ENCODE measurements at places on chromosomes 6 and 20.

DNA sequence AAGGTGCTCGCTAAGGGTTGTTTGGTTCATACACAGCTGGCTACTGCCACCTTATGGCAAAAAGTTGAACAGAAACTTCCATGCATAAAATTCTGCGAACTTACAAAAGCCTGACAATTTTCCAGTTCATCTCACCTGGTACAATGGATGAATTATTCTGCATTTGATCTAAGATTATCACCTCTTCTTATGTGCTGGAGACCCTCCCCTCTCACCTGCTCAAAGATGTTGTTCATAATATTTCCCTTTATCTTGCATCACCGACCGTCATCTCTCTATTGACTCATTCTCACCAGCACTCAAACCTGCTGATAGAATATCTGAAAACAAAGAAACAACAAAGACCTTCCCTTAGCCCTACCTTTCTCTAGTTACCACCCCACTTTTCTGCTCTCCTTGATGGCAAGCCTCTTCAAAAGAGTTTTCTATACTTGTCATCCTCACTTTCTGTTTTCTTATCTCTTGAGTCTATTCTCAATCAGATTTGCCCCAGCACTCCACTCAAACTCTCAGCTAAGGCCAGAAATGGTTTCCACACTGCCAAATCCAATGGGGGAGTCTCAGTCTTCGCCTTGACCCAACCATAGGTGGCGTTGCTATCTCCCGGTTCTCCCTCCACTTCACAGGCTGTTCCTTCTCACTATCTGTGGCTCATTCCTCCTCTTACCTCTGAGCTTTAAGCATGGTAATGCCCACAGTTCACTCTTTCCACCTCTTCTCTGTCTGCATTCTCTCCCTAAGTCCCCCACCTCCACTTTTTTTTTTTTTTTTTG is 25.8 kb downstream of the SNRNP48 start:
- DNase-seq, result peak; percentile 37

DNA sequence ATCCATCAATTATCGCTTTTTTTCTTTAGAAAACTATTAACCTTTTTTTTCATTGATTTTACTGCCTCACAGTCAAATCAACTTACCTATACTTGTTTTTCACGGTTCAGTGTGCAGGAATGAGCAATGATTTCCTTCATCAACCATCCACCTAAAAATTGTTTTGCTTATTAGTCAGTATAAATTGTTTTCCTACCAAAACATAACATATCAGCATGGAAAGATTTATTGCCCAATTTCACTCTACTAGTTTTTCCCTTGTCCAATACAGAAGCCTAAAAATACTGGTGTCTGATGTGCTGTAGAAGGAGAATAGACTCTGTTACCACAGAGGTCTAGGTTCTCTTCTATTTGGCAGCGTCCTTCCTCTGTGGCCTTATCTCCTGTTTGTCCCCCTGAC is 558.2 kb upstream of the CITED2 start:
- DNase-seq, result no peak

DNA sequence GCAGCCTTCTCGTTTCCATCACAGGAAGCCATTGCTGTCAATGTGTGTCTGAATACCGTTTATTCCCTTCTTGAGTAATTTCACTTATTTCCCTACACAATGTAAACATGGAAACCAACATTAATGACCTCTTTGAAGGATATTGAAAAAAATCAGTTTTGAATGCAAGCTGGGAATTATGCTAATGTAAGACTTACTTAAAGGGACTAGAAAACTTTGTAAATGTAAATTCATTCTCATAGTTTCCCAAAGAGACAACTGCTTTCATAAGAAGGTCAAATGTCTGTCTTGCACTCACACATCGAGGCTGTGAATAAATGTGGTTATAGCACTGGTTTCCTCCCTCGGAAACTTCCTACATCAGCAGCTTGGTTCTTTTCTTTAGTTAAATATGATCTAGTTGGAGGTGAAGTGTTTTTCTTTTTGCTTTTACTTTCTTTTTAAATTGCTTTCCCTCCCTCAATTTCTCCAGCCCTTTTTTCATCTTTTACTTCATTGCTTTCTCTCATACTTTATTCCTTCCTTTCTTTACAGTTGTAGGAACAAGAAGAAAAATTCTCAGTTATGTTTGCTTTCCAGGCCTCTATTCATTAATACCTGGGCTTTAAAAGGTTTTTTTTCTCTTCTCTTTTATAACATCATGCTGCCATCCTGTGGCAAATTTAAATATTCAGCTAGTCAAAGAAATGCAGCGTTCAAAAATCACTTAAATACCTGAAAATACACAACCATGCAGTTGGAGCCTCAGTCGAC is 108.3 kb downstream of the TNFAIP3 start:
- no peak for DNase-seq

- DNase-seq, result no peak
Measured at GRCh38 chr20:3732327-3733118, at the start of gene HSPA12B. Gene HSPA12B (plus strand): TSS chr20:3732685. CDS start chr20:3738675, 5,990 bp downstream.

- DNase-seq, result no peak
Measured at GRCh38 chr20:50172347-50173013, 18.1 kb upstream of the CEBPB start.

DNA sequence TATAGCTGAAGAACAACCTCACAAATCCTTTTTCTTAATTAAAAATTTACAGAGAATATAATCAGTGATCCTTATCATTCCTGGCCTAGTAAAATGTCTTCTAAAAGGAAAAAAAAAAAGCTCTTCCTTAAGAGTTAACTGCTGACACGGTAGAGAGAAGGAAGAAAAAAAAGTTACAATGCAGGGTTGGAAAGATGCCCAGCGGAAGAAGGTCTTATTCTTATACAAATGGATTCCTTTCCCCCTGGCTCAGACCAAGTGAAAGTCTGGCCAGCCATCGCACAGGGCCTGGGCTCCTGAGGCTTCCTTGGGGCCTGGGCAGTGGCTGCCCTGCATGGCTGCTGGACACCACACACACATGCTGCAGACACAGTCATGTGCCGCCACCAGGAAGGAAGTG is 688.6 kb downstream of the TENT5A start:
- DNase-seq, result no peak

DNA sequence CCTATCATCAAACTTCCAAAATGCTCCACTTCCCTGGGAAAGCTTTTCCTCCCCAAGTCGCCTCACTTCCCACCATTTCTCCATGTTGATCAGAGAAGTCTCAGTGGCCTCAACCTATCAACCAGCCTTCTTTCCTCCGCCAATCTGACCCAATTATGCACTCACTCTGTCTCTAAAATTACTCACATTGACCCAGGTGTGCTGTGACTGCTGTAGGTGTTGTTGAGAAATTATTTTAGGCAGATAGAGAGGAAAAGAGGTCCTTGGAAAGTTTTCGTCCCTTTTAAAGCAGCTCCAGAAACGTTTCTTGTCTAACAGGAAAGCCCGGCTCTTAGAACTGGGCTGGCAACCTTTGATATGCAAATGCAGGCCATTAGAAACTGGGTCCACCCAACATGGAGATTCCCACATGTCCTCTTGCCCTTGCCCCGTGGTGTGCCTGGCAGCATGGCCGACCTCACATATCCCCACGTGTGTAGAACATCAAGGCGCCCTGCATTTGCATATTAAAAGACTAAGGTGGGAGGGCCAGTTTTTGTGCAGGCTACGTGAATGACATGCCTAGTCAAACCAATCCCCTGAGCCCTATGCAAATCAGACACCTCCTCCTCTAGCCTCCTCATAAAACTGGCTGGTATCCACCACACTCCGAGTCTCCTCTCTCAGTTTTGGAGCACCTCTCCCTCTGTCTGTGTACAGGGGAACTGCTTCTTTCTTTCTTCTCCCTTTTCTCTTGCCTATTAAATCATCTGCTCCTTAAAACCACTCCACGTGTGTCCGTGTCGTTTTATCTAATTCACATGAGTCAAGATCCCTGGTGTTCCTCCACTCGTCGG is 12.9 kb downstream of the IPCEF1 start:
- DNase-seq, result no peak

- DNase-seq, result no peak
Measured at GRCh38 chr20:24958506-24959385, 9.7 kb downstream of the CST7 start.

- DNase-seq, result no peak
Measured at GRCh38 chr6:40461643-40462042, 125.5 kb downstream of the LRFN2 start.

GRCh38 chr20:19828232-19828631 is 70.2 kb downstream of the RIN2 start:
- DNase-seq, result no peak

- no peak for DNase-seq
Measured at GRCh38 chr6:89483111-89483720, 50.3 kb downstream of the ANKRD6 start.

GRCh38 chr6:166268431-166268830 is 39.8 kb downstream of the PRR18 start:
- DNase-seq, result no peak

- DNase-seq, result no peak
Measured at GRCh38 chr6:14153228-14153627, 35.7 kb downstream of the CD83 start.

DNA sequence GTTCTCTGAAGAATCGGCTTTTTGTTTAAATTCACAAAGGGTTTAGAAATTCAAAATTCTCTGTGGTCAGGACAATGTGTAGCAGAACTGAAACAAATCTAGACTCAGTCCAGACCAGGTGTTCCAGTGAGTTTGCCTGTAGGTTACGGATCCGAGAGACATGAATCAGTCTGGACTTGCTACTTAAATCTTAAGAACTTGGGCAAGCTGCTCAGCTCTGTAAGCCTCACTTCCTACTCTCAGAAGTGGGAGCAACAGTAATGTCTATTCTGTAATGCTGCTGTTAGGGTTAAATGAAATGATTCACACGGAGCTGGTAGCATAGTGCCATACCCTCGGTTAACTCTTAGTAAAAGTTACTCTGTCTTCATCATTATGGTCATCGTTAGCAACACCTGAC is 37.7 kb downstream of the HECA start:
- no peak for DNase-seq

DNA sequence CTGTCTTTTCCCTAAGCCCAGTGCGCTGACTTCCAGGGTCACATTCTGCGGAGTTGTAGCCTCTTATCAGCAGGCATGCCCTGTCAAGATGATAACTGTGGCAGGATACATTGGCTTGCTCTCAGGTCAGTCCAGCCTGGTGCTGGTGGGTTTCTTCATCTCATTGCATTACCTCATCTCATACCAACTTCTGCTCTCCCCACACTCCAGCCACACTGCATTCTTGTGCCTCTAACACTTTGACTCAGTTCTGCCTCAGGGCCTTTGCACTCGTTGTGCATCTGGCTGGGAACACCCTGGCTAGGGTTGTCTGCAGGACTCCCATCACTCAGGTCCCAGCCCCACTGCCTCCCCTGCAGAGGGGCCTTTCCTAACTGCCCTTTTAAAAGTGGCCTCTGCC is 110.3 kb upstream of the BACH2 start:
- DNase-seq, result no peak

DNA sequence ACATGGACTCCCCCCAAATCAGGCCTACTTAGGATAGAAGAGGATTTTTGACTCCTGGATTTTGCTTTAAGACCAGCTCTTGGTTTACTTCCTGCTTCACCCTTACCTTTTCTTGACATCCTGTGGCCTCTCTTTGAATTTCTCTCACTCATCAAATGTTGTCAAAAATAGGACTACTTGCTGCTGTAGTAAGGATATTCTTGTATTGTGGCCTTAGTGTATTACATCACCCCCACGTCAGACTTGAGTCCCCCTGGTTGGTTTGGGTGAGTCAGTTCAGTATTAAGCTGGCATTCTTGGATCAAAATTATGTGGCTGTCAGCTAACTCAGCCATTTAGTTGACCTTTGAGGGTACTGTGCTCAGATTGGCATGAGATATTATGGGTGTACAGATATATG is 1.1 kb downstream of the TPX2 start:
- DNase-seq, result no peak

GRCh38 chr6:137903933-137904821 is 37.1 kb downstream of the TNFAIP3 start:
- DNase-seq, result no peak
